ENCODE measurements at places on chromosomes 2 and 18.

DNA sequence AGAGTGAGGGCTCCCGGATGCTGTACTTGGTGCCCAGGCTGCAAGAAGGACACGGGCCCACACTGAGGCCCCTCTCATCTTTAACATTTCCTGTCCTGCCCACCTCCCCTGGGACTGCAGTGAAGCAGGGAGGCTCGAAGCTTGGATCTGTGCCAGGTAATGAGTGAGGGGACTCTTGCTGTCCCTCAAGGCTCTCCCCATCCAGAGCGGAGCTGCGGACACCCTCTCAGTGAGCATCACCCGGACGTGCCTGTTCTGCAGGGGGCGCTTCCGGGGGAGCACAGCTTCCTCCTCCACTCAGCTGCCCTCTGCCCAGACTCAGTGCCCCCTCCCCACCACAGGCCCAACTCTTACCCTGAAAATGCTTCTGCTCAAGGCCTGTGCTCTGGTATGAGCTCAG, 150.0 kb upstream of the MYCN start:
- DNase-seq: no peak

DNA sequence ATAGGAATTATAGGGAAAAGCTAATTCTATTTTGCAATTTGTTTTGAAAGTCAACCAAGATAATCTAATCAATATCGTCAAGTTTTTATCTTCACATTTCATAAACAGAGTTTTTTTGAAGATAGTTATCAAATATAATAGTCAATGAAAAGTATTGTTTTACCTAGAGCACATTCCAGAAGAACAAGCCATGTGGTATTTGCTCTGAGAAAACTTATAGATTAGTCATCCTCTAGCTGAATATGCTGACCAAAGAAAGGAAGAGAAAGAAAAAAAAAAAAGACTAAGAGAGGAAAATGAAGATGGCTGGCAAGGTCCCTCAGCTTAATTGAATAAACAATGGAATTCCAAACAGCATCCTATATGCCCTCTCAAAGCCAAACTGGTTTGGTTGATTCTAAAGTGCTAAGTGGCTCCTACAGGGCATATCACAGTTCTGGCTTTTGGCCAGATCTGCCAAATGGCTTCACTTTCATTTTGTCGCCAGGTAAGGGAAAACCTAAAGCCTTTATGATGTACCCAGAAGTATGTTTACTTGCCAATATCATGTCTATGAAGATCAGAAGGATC, 132.6 kb downstream of the VWC2L start:
- DNase-seq: peak; percentile 41

DNA sequence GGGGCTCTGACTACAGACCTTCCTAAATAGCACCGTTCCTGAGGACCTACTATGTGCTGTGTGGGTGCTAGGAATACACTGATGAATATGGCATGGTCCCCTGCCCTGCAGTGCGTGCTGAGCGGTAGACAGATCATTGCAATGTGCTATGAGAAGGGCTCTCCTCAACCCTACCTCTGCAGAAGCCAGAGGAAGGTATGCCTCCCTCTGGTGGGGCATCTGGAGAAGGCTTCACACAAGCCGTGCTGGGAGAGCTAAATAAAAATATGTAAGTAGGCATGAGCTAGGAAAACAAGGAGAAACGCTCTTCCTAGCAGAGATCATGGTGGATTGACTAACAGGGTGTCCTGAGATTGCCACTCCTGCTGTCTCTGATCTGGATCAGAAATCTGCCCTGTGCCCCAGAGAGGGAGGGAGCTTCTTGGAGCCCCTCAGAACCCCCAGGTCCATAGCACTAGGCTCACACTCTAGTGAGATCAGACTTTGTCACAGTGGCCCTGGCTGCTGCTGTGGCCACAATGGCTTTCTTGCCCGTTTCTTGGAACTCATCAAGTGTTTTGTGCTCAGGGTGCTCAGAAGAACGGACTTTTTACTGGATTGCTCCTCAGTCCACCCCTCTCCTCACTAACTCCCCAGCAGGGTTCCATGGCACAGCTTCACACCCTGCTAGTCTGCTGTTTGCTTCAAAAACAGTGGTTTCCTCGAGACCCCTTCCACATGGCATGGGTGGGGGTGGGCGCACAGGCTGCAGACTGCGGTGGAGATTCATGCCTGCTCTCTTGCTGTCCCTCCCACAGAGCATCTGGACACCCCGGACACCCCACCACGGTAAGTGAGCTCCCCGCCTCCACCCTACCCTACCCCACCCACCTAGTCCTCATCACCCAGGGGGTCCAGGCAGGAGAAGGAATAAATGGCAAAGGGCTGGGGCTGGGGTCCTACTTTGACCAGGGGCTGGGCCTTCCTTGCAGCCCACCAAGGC, 14.2 kb downstream of the SIGLEC15 start:
- peak; percentile 87 for DNase-seq

- no peak for DNase-seq
These were observed 19.6 kb upstream of the KLF7 start for GRCh38 chr2:207185372-207185771.

DNA sequence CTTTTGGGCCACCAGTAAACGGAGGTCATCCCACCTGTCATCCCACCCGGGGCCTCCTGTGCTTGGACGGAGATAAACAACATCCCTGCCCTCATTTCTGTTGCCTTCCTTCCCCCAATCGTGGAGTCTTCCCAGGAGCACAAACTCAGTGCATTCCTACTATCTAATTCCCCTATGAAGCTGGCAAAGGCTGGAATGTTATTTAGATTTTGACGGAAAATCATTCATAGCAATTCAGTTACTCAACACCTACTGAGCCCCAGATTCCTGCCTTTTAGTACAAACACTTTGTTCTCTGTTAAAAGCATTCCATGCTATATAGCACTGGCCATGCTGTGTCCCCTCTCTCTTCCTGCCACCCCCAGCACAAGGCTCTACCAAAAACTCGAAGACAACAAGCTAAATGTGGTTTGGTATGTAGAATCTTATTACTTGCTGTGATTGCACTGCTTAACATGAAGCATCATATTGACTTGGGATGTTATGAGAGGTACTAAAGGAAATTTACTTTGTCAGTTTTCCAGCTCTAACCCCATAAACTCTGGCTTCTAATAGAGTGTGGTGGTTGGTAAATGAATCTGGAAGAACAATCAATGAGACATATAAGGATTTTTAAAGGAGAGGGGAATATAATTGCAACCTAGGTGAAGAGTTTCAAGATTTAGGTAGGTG, 32.3 kb upstream of the IMPA2 start:
- peak; percentile 18 for DNase-seq

GRCh38 chr2:191318037-191318728, 73.0 kb downstream of the MYO1B start:
- DNase-seq: peak; percentile 80

DNA sequence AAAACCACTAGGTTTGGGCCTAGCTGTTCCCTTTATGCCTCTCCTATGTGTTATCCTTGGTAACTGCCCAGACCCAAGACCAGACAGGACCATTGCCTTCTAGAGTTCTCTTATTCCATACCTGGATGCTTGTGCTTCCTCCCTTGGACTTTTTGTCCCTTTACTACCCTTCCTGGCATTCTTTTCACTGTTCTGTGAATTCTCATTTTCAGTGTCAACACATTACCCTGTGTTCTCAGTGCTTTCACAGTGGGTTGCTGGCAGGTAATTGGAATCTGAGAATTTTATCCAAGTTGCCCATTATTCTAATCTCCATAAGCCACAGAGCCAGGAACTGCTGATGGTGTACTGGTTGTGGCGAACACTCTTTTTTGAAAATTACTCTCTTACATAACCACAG, 41.7 kb downstream of the ZDBF2 start:
- DNase-seq: no peak

DNA sequence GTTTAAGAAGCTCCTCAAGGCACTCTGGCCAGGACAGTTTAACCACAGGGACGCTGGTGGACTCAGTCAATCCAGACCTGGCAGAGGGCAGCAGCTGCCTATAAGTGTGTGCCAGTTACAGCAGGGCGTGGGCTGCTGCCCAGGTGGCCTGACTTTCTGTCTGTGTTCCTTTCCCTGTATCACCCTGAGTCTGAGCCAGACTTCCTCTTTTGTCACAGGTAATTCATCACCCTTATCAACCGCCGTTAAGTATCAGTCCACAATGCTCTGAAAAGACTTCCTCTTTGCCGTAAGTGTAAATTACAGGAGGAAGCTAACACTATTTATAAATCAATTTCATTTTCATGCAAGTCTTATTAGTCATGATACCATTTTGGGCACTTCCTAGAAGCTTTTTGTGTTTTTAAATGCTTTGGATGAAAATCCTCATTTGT, 7.0 kb downstream of the LPIN1 start:
- DNase-seq: no peak

DNA sequence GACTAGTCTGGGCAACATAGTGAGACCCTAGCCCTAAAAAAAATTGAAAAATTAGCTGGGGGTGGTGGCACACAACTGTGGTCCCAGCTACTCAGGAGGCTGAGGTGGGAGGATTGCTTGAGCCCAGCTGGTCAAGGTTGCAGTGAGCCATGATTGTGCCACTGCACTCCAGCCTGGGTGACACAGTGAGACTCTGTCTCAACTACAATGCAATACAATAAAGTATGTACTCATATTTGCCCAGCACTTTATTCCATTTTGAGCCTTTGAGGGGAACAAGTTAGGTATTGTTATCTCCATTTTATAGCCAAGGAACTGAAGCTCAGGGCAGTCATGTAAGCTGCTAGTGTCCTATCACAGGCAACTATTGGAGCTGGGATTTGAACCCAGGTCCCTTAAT, 49.3 kb upstream of the PLB1 start:
- no peak for DNase-seq

DNA sequence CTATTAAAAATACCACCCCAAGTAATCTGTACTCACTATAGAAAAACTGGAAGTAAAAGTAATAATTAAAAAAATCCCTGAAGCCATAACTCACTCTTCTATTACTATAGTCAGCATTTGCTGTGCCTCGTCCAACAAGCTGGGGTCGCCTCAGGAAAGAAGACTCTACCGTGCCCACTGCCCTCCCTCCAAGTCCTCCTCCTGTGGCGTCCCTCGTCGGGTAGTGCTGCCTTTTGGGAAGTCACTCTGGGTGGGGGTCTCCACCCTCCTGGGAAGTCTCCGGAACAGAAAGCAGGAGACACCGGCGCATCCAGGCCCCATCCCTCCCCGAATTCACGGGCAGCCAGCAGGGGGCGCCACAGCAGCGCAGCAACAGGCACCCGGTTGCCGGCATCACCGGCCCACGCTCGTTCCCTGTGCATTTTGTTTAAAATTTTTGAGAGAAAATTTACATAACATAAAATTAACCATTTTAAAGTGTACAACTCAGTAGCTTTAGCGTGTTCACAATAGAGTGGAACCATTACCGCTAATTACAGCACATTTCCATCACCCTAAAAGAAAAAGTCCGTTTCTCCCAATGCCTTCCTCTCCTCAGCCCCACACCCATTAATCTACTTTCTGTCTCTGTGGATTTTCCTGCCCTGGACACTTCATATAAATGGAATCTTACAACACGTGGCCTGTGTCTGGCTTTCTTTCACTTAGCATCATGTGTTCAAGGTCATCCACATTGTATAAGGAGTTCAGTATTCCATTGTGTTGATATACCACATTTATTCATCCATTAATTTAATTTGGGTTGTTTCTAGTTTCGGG, 62.2 kb downstream of the ADNP2 start:
- peak; percentile 45 for DNase-seq

DNA sequence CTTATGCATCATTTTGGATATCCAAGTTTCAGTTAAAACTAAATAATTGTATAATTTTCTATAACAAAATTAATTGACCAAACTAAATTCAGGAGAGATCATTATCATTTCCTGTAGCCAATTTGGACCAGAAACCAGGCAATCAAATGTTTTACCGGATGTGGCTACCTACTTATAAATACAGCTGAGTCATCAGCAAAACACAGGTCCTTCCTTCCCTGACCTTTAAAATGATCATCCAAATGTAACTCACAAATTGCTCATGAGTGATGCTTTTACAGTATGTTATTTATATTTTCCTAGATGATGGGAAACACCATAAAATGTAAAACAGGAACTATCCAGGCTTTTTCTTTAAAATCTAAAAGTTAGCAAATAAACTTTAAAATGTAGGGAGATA, 133.7 kb downstream of the CBLN2 start:
- no peak for DNase-seq

DNA sequence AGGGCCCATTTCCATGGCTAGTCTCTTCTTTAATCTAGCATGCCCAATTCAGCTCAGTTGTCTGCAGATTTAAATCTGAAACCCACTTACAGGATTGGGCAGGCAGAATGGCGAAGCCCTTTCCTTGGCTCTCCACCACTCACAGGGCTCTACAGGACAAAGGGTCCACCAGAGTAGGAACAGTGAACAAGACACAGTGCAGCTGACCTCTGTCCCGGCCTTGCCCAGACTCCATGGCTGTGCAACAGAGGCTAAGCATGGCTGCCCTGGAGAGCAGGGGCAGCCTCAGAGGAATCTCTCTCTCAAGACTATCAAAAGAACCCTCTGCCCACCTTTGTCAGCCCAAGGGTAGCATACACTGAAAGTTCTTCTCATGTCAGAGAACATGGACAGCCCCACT, 9.7 kb upstream of the ATP6V1B1 start:
- no peak for DNase-seq

- DNase-seq: peak; percentile 87
These were observed 44.0 kb downstream of the COLEC12 start for GRCh38 chr18:456361-457139.

DNA sequence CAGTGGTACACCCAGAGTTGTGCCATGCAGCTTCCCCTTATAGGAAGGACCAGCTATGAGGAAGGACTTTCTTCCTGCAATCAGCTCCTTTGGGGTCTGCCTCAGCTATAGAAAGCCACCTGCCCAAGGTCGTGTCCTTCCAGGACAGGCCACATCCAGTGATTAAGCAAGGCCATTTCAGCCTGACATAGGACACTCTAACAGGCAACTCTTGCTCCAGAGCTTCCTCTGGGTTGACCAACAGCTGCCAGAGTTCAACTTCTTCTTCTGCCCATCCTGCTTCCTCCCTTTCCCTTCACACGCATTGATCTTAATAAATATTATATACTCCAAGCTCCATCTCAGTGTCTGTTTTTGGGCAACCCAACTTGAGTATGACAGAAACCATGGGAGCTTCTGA, 12.8 kb downstream of the LRP2 start:
- DNase-seq: no peak

DNA sequence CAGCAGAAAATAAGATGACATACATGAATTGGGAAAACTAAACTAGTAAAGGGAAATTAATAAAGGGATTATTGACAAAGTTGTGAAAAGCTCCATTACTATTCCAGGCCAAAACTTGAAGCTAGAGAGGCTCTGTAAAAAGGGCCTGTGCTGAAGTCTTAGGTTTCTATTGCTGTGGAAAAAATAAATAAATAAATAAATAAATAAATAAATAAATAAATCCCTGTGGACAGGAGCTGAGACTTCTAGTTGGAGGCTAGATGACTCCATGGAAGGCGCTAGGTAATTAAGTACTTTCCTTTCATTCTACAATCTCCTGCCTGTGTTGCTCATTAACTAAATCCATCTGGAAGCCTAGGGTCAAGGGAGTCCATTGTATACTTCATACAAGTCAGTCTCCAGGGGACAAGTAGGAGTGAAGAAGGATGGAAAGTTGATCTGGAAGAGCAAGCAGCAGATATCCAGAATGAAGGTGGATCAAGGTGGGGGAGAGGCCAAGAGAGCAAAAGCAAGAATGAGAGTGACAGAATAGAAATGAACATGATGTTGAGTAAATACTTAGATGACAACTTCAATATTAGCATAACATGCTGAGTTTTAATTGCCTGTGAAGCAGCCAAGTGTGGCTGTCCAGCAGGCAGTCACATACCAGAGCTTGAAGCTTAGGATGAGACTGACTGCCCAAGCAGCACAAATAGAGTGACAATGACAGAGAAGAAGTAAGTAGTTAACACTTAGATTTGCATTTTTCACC, 26.2 kb upstream of the CCNT2 start:
- DNase-seq: no peak

- DNase-seq: no peak
These were observed 63.1 kb downstream of the CAB39 start for GRCh38 chr2:230775737-230776136.

- DNase-seq: no peak
These were observed 13.1 kb upstream of the ACTR3 start for GRCh38 chr2:113876503-113877387.
